ENCODE measurements at places on chromosomes 3 and 15.

DNA sequence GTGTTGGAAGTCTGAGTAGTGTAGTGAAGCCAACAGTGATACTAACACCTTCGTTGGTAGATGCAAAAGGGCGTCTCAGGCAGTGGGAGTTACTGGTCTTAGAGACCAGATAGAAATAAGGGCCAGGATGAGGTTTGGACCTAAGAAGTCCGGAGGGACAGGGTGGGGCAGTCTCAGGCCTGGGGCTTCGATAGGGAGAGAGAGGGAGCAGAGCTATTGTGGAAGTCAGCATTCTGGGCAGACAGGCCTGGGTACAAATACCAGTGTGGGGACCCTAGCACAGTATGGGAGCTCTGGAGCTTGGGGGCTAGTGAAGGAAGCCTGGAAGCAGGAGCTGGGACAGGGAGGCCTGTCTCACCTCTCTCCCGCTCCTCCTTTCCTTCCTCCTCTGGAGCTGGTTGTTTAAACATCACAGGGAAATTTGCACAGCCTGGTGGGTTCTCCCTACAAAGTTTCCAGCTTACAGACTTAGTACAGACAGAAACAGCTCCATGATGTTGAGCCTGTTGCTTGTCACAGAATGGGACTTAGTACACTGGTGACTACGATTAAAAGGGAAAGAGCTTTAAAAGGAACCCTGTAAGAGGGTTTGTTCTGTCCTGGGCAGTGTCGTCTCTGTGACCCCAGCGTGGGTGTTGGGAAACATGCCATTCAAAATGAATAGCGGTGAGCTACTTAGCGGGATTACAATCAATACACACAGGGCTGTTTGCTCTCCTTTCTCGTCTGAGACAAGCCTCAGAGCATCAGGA lies 76.4 kb upstream of the TNFAIP8L3 start:
- DNase-seq = no peak

DNA sequence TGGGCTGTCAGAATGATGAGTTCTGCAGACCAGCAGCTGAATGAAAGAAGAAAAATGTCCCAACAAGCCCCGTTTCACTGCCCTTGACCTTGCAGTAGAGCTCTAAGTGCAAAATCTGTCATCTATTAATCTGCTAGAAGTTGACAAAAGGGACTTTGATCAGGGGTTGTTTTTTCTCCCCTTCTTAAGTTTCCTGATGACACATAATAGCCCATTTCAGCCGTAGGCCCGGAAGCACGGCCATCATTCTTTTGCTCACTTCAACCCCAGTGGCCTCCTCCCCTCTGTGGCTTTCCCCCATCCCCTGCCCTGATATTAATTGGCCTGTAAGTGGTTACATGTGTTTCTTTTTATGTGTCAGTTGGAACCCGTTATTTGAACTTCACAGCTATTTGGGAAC lies 298.9 kb downstream of the RPLP1 start:
- DNase-seq = no peak

DNA sequence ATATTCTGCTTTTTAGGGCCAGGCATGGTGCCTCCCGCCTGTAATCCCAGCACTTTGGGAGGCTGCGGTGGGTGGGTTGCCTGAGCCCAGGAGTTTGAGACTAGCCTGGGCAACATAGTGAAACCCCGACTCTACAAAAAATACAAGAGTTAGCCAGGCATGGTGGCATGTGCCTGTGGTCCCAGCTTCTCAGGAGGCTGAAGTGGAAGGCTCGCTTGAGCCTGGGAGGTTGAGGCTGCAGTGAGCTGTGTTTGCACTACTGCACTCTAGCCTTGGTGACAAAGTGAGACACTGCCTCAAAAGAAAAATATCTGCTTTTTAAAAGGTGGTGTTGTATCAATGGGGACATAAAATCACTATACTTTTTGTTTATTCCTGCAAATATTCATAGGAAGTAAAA lies 112.8 kb downstream of the C3orf38 start:
- no peak for DNase-seq

- DNase-seq = no peak
These were observed 143.4 kb downstream of the PTPRG start for GRCh38 chr3:61704807-61705206.

GRCh38 chr3:13849018-13849417 lies 30.9 kb downstream of the WNT7A start:
- DNase-seq = no peak

DNA sequence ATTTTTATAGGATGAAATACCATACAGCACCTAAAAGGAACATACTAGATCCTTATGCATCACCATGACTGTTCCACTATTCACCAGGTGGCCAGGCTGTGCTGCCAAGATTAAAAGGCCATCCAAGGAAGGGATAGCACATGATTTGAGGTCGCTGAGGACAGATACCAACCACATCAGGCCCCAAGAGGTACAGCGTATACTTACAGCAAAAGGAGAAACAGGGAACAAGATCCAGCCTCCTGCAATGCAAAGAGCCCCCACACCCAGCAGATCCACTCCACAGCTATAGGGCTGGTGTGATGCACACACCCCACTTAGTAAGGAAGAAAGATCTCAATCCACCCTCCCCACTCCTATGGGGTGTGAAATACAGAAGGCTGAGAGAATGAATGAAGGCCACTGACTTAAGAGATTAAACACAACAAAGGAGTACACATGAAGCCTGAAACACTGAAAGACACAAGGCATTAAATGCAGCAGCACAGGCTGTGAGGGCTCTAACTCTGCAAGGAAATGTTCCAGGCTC lies 32.0 kb upstream of the ZNF445 start:
- DNase-seq = no peak

GRCh38 chr3:186121278-186121677 lies 12.4 kb upstream of the ETV5 start:
- DNase-seq = no peak

DNA sequence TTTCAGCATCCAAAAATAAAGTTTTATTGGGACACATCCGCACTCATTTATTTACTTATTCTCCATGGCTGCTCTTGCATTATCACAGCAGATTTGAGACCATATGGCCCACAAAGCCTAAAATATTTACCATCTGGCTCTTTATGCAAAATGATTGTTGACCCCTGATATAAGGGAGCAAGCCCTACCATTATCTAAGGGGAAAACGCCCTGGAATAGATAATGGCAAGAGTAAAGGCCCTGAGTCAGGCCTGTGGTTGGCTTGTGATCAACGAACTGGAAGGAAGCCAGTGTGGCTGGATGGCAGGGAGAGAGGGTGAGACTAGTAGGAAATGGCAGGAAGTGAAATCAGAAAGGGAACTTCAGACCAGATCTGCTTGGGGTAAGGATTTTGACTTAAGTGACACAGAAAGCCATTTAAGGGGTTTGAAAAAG lies 24.6 kb upstream of the DMXL2 start:
- DNase-seq = peak; percentile 58

DNA sequence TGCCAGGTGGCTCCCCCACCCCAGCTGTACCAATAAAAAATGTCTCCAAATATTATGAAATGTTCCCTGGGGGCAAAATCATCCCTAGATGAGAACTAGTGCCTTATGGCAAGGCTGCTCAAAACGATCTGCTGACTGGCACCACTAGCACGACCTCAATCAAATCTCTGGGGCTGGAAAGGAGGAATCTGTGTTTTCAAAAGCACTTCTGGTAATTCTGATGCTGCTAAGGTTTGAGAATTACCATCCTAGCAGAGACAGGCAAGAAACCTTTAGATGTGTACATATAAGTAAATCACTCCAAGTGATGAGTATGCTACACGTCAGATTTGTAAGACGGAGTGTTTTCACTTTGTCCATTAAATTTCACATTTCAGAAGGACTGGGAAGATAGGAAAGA lies 360.1 kb upstream of the THRB start:
- no peak for DNase-seq

DNA sequence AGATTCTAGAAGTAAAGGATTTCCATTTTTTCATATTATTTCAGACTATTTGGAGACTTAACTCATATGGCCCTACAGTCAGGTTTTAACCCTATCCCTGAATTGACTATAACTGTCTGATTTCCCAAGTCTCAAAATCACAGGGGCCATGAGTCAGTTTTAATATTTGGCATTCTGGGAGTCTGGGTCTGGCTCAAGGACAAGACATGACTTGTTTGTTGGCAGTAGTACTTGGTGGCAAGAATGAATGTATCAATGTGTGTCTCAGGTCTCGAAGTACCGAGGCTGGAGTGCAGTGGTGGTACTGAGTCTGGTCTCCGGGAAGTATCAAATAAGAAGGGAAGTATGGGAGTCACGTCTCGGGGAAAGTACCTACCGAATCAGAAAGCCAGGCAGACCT lies 10.8 kb downstream of the UMPS start:
- no peak for DNase-seq

DNA sequence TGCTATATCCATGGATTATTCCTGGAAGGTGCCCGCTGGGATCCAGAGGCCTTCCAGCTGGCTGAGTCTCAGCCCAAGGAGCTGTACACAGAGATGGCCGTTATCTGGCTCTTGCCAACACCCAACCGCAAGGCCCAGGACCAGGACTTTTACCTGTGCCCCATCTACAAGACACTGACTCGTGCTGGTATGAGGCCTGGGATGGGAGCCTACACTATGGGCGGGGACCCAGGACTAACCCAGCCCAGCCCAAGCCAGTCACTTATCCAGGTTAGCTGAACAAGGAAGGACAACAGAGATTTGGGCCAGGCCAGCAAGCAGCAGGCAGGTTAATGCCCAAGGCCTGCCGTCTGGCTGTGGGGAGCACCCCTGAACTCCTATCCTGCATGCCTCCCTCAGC lies 45.3 kb downstream of the SEMA3G start:
- DNase-seq = no peak

GRCh38 chr15:25847051-25847450 lies 16.1 kb downstream of the ATP10A start:
- DNase-seq = no peak

GRCh38 chr15:40053831-40054604 lies 15.0 kb upstream of the SRP14 start:
- no peak for DNase-seq
